Stomach (tissue), 19 donors: ENCODE measurements at places on chromosomes 7 and 10. TPM values are rescaled to one million over a fixed set of nuclear protein-coding genes. Genes with fewer than 3 reads are reported as not detected.
A peak's percentile ranks its signal among the peaks of the same experiment; 100 is the strongest.

GRCh38 chr10:75034131-75034512 lies 77.3 kb upstream of the SAMD8 start:
- peaks cover 28% of the 10 kb centered on the region for H3K4me1 ChIP-seq
- DNase-seq = no peak
- H3K4me3 ChIP-seq = no peak overlapping the region
- H3K27ac ChIP-seq = no peak overlapping the region
- peaks cover 22% of the 10 kb centered on the region for H3K36me3 ChIP-seq

DNA sequence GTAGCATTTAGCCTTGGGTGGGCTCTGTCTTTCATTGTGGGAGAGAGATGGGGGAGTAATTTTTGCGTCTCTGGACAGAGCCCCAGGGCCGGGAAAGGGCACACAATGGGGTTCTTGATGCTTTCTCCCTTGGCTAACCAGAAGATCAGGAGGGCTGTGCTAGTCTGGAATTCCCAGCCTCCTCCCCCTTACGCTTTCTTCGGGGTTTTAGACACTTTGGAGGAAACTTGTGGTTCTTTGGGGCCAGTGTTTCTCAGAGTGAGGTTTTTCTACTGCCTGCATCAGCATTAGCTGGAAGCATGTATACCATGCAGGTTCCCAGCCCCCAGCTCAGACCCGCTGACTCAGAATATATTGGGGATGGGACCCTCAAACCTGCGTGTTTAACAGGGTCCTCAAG lies 7.0 kb downstream of the NEURL1 start:
- DNase-seq = no peak
- no peaks in the 10 kb centered on the region for H3K36me3 ChIP-seq
- H3K4me1 ChIP-seq = no peaks in the 10 kb centered on the region
- H3K27ac ChIP-seq = no peak overlapping the region
- no peak overlapping the region for H3K4me3 ChIP-seq

GRCh38 chr10:99681553-99681952 lies 22.2 kb downstream of the ENTPD7 start:
- H3K36me3 ChIP-seq = peaks cover 49% of the 10 kb centered on the region
- no peaks in the 10 kb centered on the region for H3K27me3 ChIP-seq
- no peak overlapping the region for H3K4me3 ChIP-seq
- DNase-seq = no peak

DNA sequence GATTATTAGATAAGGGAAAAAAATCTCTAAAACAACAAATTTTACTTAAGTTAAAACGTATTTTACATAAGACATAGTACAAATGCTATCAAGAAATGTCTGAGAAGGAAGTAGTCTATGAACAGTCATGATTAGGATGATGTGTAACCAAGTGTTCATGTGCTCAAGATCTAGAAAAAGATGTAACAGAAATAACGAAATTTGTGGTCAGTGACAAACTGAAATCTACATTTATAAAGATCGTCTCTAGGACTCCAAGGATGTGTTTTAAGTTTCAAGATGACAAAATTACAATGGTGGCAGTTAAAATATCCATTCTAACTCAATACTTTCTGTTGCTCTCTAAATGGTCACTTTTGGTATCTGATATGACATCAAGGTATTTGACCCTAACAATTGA lies 17.2 kb downstream of the PPP3CB start:
- H3K4me3 ChIP-seq = no peak overlapping the region
- H3K27ac ChIP-seq = no peak overlapping the region

DNA sequence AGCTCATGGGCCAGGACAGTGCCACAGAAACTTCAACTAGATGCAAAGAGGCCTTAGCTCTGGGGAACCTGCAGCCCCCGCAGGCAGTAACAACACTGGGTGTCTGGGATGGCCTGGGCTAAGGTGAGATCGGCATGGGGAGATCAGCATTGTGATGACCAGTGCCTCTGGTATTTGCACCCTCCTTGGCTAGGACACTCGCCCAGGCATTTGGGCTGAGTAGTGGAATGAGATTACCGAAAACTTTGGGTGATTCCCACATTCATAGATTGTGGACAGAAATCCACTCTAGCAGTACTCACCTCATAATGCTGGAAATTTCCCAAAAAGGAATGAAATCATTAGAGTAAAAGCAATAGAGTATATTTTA lies 70.6 kb upstream of the ZMIZ2 start:
- no peaks in the 10 kb centered on the region for H3K4me1 ChIP-seq
- peaks cover 96% of the 10 kb centered on the region for H3K36me3 ChIP-seq
- H3K27ac ChIP-seq = no peak overlapping the region

DNA sequence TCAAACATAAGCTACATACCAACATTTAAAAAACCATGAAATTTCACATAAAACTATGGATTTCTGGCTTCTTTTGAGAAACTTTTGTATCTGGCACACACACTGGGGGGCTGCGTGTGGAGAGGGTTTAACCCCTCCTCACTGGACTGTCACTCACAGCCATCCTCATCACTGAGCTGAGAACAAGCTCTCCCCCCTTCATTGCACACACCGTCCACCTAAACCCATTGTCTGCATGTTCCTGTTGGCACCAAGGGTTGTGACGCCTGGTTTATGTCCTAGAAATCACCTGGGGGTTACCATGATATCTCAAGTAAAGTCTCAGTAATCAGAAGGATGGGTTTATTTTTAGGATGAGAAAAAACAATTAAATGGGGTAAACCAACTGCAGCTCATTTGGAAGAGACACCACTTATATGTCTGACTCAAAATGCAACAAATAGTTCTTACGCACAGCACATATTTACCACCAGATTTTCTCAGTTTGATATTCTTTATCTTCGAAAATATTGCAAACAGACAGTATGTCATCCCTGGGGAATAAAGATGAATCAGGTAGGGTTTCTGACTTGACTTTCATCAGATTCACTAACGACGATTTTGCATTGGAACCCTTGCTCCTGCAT lies 218.5 kb upstream of the KLF6 start:
- no peaks in the 10 kb centered on the region for H3K36me3 ChIP-seq
- H3K4me1 ChIP-seq = no peaks in the 10 kb centered on the region
- H3K27me3 ChIP-seq = no peaks in the 10 kb centered on the region

- H3K4me1 ChIP-seq = peaks cover 19% of the 10 kb centered on the region
- H3K27ac ChIP-seq = no peak overlapping the region
- DNase-seq = no peak
- no peaks in the 10 kb centered on the region for H3K27me3 ChIP-seq
Measured at GRCh38 chr7:75637854-75638593, 100.7 kb downstream of the HIP1 start.

DNA sequence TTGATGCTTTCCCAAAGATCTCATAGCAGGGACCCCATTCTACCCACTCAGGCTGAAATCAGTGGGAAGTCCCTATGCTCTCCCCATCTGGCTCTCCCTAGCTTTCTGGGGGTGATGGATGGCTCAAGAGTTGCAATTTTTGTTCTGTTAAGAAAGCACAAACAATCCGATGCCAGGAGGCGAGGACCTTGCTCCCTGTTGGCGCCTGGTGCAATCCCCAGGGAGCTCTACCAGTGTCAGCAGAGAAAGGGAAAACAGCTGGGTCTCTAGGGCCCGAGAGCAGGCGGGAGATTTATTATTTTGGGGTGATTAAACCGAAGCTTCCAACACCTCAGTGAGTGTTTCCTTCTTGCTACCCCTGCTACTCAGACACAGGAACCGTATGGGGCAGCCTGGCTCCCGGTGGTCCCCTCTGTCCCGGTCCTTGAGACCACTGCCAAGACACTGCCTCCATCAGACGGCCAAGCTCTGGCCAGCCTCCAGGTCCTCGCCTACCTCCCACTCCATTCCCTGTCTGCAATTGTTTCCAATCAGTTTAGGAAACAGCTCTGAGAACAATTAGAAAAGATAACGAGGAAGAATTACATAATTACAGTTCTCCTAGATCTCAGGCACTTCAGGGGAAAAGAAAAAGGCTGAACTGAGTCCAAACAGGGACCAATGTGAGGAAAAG lies 147.9 kb downstream of the PLXNA4 start:
- H3K27me3 ChIP-seq = no peaks in the 10 kb centered on the region
- no peaks in the 10 kb centered on the region for H3K36me3 ChIP-seq
- H3K4me3 ChIP-seq = no peak overlapping the region
- peaks cover 4% of the 10 kb centered on the region for H3K4me1 ChIP-seq
- H3K27ac ChIP-seq = no peak overlapping the region

DNA sequence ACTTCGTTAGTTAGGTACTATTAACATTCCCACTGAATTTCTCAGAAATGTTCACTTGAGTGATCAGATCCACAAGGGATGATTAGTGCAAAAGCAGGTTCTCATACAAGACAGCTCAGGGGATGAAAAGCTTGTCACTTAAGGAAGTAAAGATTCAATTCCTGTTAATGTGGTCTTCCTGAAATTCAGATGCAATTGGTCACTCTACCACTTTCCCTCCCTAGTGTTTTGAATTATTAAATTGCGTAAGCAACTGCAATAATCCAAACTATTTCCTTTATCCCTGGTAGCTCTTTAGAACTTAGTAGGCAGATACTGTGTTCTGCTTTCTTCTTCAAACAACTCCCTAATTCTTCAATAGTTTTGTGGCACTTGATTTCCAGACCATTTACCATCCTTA lies 121.4 kb downstream of the MAGI2 start:
- no peaks in the 10 kb centered on the region for H3K27me3 ChIP-seq
- no peak overlapping the region for H3K27ac ChIP-seq
- no peaks in the 10 kb centered on the region for H3K4me1 ChIP-seq
- H3K36me3 ChIP-seq = no peaks in the 10 kb centered on the region

CD36 gene
- polyA plus RNA-seq = 28.6 TPM

- no peak overlapping the region for H3K27ac ChIP-seq
- H3K27me3 ChIP-seq = no peaks in the 10 kb centered on the region
- no peak overlapping the region for H3K4me3 ChIP-seq
- no peaks in the 10 kb centered on the region for H3K4me1 ChIP-seq
- H3K36me3 ChIP-seq = no peaks in the 10 kb centered on the region
Measured at GRCh38 chr10:50033481-50033880, 34.3 kb upstream of the WASHC2A start.

BUD31 gene
- 155 TPM for polyA plus RNA-seq

- DNase-seq = no peak
- H3K36me3 ChIP-seq = no peaks in the 10 kb centered on the region
- no peak overlapping the region for H3K4me3 ChIP-seq
- peak overlapping the region; percentile 1 for H3K27ac ChIP-seq
Measured at GRCh38 chr10:95071107-95071660, 1.9 kb upstream of the CYP2C8 start.

HTR7 gene
- 0.56 TPM for polyA plus RNA-seq

- H3K4me1 ChIP-seq = peaks cover 15% of the 10 kb centered on the region
- H3K27me3 ChIP-seq = peaks cover 3% of the 10 kb centered on the region
Measured at GRCh38 chr7:50396856-50397255, 53.3 kb downstream of the FIGNL1 start.

STOX1 gene
- 1.8 TPM for polyA plus RNA-seq

- H3K27ac ChIP-seq = no peak overlapping the region
- no peaks in the 10 kb centered on the region for H3K36me3 ChIP-seq
- DNase-seq = no peak
Measured at GRCh38 chr7:29749701-29750321, 56.5 kb upstream of the WIPF3 start.

PKD1L1 gene
- polyA plus RNA-seq = 0.03 TPM

LRMDA gene
- 24.7 TPM for polyA plus RNA-seq

COX19 gene
- 3.9 TPM for polyA plus RNA-seq

DNA sequence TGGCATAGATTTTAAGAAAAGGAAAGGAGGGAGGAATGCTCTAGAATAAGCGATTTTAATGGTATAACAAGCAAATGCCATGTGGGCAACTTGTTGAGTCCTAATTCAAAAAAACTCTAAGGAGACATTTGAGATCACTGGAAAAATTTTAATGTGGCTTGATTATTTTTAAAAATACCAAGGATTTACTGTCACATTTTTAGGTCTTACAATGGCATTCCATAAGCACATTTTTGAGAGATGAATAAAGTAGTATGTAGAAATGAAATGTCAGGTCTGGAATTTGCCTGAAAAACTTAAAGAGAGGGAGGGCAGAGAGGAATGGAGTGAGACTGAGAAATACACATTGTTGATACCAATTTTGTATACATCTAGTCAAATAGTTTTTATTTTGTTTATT lies 20.3 kb downstream of the NCAPG2 start:
- no peaks in the 10 kb centered on the region for H3K4me1 ChIP-seq
- no peak overlapping the region for H3K27ac ChIP-seq
- no peak for DNase-seq
- no peaks in the 10 kb centered on the region for H3K27me3 ChIP-seq
- H3K36me3 ChIP-seq = peaks cover 65% of the 10 kb centered on the region

CLCN1 gene
- not detected for polyA plus RNA-seq

DNA sequence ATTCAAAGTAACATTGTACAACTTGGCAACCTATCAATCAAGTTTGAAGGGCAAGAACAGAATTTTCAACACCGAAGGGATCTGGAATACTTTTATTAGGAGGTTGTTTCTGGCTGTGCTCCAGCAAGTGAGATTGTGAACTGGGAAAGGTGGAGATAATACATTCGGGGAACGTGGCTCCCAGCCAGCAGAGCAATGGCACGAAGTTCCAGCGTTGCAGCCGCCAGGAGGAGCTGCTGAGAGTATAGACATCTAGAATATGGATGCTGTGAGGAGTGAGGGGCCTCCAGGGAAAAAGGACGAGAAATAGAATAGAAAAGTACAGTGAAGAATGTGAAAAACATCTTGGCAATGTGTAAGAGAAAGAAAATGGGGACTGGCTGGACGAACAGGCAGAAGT lies 69.5 kb downstream of the TCERG1L start:
- peak; percentile 57 for DNase-seq
- no peaks in the 10 kb centered on the region for H3K4me1 ChIP-seq
- no peaks in the 10 kb centered on the region for H3K36me3 ChIP-seq
- no peak overlapping the region for H3K27ac ChIP-seq
- H3K27me3 ChIP-seq = peaks cover 75% of the 10 kb centered on the region

DNA sequence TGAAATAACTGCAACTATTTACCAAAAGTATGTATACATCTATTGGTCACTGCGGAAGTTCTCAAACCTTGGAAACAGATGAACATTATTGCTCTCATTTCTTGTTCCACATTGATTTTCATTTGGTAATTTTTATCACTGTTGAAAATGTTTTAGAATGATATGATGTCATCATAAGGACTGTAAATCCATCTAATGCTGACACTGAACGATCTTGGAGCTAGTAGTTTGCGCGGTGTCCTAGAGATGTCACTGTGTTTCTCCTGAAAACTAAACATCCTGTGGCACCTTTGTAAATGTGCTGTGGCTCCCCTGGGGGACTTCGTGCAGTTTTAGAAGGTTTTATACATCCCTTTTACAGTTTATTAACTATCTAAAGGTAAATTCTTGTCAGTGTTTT lies 73.5 kb downstream of the DNAJB9 start:
- no peak overlapping the region for H3K4me3 ChIP-seq
- no peaks in the 10 kb centered on the region for H3K27me3 ChIP-seq
- no peak for DNase-seq
- no peaks in the 10 kb centered on the region for H3K36me3 ChIP-seq
- no peak overlapping the region for H3K27ac ChIP-seq
- no peaks in the 10 kb centered on the region for H3K4me1 ChIP-seq

- DNase-seq = no peak
- H3K36me3 ChIP-seq = no peaks in the 10 kb centered on the region
- no peaks in the 10 kb centered on the region for H3K27me3 ChIP-seq
- H3K4me1 ChIP-seq = peaks cover 16% of the 10 kb centered on the region
Measured at GRCh38 chr7:7720193-7720592, 1.8 kb upstream of the RPA3 start.

- peak; percentile 96 for DNase-seq
- H3K4me3 ChIP-seq = peak overlapping the region; percentile 39
- H3K36me3 ChIP-seq = no peaks in the 10 kb centered on the region
- no peaks in the 10 kb centered on the region for H3K27me3 ChIP-seq
- H3K4me1 ChIP-seq = peaks cover 26% of the 10 kb centered on the region
Measured at GRCh38 chr10:99930731-99931550, 78.8 kb downstream of the DNMBP start.

- H3K4me1 ChIP-seq = no peaks in the 10 kb centered on the region
- peak; percentile 49 for DNase-seq
- no peak overlapping the region for H3K4me3 ChIP-seq
- H3K27me3 ChIP-seq = no peaks in the 10 kb centered on the region
- H3K27ac ChIP-seq = no peak overlapping the region
- peaks cover 55% of the 10 kb centered on the region for H3K36me3 ChIP-seq
Measured at GRCh38 chr7:7595451-7595850, 28.8 kb downstream of the MIOS start.
